ENCODE measurements at places on chromosomes 3 and 15.

DNA sequence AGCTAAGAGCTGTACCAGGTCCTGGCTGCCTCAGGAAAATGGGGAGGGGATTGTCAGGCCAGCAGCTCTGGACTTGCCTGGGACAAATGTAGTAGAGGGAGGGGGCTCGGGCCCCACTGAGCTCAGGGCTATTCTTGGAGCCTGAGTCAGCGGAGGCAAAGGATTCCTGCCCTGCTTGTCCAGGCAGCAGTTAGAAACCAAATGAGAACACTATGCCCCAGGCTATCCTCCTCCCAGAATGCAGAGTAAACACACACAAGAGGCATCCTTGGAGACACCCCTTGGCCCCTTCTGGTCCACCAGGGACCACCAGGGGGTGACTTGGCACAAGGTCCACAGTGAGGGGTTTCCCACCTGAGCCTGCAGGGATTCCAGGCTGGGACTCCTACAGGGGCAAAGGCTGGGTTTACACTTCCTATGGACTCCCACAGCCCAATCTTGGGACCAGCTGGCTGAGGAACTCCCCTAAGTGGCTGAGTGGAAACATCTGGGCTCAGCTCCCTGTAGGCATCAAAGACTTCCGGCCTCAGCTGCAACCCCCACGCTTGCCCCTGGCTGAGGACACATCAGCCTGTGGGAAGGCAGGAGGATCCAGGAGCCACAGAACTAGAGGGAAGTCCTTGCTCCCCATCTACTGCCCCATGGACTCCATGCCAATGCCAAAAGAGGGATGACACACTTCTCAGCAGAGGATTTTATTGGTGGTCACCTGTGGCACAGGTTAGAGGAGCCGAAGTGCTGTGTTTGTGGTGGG is 3.4 kb upstream of the COL7A1 start:
- DNase-seq: no peak

DNA sequence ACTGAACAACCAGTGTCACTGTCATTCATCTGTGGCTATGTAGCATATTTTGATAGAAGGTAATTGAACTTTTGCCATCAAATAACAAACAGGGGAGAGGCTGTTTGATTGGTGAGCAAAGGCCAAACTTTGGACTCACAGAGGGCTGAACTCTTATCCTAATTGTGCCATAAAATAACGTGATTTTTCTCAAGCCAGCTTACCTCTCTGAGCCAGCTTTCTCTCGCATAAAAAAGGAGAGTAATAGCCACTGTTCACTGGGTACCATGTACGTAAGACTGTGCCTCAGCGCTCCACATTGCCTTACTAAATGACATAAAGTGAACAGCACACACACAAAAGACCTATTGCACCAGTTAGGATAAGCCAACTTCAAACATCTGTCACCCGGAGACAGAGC is 216.9 kb downstream of the LRTM1 start:
- no peak for DNase-seq

- no peak for DNase-seq
Measured at GRCh38 chr3:179653096-179653797, 407 bp downstream of the USP13 start.

- DNase-seq: no peak
Measured at GRCh38 chr3:61537366-61537765, 24.0 kb upstream of the PTPRG start.

- DNase-seq: no peak
Measured at GRCh38 chr15:94691169-94691568, 459.8 kb downstream of the MCTP2 start.

DNA sequence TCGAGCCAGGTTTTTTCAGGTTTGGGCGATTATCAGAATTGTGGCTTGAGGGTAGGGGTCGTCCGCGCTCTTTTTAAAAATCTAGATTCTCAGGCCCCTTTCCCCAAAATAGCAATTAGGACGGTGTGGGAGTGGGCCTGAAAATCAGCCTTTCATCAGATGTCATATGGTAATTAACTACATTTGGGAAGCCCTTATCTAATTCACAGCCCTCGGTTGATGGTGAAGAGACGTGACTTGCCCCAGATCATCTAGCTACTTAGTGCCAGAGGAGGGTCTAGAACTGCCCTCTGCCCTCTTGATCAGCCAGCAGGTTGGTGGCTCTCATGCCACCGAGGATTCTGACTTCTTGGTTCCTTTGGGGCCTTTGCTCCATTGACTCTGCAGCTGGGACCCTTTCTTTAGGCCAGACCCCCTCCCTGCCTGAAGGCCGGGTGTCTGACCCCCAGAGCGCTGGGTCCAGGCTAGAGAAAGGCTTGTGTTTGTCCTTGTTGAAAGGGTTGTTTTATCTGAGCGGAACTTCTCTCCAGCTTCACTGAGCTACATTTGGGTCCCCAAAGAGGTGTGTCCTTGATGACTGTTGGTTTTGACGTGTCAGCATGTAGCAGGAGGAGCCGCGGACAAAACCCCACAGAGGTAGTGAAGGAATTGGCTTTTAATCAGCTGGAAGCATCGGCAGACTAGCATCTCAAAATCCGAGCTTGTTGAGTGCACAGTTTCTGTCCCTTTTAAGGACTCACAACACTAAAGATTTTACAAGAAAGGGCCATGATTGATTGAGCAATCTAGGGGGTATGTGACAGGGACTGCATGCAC is 857 bp downstream of the AEN start:
- no peak for DNase-seq

DNA sequence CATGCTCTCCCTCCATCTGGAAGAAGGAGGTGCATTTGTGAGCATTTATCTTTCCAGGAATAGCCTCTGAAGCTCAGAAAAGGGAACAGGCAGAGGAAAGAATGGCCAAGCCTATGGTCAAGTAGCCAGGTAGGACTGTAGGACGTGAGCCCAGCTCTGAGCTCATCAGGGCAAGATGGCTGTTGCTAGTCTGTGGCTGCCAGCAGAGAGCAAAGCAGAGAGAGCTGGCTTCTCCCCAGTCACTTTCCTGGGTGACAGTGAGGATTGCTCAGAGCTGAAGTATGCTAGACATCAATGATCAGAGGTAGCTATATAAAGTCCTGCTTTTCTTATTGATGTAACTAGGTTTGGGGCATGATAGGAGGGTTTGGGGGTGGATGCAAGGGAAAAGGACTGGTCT is 146.1 kb upstream of the SLC24A5 start:
- DNase-seq: no peak

GRCh38 chr3:68892297-68892696 is 40.0 kb downstream of the TAFA4 start:
- no peak for DNase-seq

- DNase-seq: no peak
Measured at GRCh38 chr3:33581666-33582065, 136.4 kb downstream of the CLASP2 start.

DNA sequence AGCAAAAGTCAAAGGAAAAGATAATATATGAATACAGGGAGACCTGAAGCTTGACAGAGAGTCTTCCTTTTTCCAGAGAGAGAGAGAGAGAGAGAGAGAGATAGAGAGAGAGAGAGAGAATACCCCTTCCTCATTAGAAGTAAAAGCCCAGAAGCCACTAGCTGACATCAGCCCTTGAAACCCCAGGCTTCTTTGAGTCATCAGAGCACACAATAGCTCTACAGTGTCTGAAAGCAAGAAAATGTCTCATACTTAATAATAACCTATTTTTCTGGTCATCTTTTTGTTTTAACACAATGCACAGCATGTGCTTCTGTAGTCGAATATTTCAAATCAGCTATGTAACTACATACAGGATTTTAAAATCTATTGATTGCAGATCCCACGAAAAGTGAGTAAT is 109.2 kb upstream of the NANOGP8 start:
- no peak for DNase-seq

DNA sequence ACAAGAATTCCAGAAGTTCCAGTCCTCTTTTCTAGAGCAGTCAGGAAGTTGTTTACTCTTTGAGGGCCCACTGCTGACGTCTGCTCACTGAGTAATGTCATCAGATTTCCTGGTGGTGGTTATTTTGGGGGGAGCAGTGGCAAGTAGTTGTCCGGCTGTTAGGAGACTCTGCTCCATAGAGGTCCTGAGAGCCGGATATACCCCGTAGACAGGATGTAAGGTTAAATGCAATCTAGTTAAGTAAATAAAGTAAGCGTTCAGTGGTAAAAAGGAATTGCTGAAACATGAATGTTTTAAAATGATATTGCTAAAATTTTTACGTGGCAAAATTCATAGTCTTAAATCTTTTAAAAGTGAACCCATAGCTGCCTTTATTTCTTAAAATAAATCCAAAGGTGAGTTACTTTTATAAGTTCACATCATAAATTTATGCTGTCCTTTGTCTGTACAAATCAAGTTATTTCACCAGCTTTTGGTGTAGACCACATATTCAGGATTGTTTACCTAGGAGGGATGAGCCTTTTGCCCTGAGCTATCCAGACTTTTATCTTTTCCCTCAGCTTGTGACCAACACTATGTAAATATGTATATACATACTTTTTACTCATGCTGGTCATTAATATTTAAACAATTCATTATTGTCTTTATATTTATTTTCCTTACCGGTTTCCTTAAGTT is 65.8 kb downstream of the PDE8A start:
- no peak for DNase-seq

DNA sequence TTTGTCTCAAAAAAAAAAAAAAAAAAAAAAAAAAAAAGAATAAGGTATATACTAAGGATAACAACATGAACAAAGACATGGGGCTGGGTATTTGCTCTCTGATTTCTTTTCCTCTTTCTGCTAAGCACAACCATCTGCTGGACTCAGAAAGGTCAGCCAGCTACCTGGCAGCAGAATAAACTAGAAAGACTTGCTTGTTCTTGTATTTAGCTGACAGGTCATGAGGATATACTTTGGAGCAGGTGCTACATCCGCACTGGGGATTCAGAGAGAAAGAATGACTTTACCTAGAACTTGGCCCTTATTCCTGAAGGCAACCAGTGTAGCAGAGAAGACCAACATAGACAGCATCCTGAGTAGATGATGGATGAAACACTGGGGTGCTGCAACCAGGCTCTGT is 550.5 kb downstream of the NTRK3 start:
- DNase-seq: no peak

- DNase-seq: no peak
Measured at GRCh38 chr3:43296565-43296964, 10.2 kb downstream of the SNRK start.

DNA sequence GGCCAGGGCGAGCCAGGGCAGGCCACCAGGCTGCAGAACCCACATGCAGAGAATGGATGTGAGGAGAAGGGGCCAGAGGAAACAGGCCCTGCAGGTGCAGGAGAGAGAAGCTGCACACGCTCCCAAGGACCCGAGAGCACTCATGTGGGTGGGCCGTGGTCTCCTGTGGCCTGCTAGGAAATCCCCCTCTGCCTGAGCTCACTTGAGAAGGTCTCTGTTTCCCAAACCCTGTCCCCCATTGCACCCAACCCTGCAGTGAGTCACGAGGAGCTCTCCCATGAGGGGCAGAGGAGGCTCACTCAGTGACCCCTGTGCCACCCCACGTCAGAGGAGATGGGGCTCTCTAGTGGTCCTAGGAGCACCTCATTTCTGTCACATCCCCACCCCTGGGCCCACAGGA is 111.1 kb downstream of the KLF13 start:
- no peak for DNase-seq

- no peak for DNase-seq
Measured at GRCh38 chr3:177377166-177377565, 179.9 kb upstream of the TBL1XR1 start.

GRCh38 chr15:66429546-66429945 is 42.8 kb downstream of the MAP2K1 start:
- no peak for DNase-seq

GRCh38 chr3:53939086-53939582 is 47.5 kb upstream of the SELENOK start:
- DNase-seq: no peak

DNA sequence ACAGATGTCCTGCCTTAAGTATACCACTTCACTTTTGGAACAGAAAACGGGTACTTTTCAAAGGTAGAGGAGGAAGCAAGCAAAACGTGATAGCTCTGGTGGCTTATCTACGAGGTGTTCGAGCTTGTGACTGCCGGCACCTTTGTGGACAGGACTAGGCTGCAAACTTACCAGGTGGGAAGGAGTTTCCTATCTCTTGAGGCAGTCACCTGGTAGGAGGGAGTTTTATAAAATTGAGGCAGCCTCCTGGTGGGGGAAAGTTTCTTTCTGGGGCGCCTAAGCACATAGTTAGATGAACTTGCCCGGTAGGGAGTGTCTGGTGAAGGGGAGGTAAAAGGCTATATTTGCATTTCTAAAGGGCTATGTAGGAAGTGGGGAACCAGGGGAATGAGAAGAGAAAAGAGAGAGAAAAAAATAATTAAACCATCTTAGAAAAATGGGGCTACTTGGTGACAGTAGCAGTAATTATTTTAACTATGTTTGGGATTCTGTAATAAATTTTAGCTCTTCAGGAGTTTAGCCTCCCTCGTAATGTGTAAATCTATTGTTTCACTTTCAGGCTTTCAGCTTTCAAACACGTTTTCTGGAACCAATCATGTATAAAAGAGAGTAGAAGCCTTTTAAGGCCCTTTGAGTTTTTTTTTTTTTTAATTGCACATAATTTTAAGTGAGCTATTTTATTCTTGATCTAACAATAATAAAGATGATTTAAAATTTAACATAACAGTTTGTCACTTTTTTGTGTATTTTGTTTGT is 131.0 kb downstream of the IL5RA start:
- no peak for DNase-seq

GRCh38 chr15:67925182-67925581 is 85.3 kb upstream of the RNU6-1 start:
- no peak for DNase-seq

DNA sequence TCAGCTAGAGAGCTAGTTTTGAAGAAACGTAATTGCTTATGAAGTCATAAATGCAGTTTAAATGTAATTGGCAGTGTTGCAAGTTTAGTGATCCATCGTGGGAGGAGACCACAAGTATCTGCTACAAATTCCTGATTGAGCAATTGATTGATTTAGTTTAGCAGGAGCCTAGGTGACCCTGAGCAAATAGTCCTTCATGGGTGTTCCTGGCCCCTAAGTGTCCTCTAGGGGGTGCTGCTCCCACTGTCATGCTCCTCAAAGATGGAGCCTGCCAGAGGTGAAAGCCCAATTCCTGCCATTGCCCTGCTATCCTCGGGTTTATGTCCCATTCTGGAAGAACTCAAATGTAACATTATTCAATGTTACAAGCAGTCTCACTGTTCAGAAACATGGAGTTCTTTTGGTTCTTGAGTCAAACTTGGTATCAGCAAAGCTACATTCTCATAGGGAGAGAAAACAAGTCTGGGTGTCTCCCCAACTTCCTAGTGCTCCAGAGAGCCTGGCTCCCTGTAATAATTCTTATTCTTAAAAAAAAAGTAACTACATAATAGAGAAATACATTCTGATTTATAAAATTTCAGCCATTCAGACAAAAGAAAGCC is 29.8 kb upstream of the SENP5 start:
- DNase-seq: no peak

GRCh38 chr3:115146032-115146417 is 1.1 kb downstream of the ZBTB20 start:
- no peak for DNase-seq

GRCh38 chr3:94130690-94131089 is 67.8 kb downstream of the NSUN3 start:
- DNase-seq: no peak

DNA sequence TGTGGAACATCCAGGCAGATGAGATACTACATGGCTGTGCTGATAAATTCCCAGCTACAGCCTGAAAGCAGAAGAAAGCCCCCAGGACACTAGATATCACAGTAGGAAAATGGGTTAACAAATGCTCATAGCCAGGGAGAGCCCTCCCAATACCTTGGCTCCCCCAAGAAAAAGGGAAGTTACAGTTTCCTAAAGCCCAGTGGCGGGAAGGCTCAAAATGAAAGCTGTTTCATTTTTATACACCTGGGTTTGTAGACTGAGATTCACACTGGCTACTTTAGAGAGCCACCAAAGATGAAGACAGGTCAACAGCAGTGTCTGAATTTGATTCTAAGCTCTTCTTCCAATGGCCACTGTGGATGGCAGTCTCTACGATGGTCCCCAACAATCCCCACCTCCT is 55.0 kb upstream of the TOPAZ1 start:
- no peak for DNase-seq

Measured in esophagus squamous epithelium (tissue), 5 donors.